ENCODE measurements at places on chromosomes 3 and 15. TPM values are rescaled to one million over a fixed set of nuclear protein-coding genes. Genes with fewer than 3 reads are reported as not detected.

Gene GOLGA8J
- 0.21 TPM for total RNA-seq

DNA sequence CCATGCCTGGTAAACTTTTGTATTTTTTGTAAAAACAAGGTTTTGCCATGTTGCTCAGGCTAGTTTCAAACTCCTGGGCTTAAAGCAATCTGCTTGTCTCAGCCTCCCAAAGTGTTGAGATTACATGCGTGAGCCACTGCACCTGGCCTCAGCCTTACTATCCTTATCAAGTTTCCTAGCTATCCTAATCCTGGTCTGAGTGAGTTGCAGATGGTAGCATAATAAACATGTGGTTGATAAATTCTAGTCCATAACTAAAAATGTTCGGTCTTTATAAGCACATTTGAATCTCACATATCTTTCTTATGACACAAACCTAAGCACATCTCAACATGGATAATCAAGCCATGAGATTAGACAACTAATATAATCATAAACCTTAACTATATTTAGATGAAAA lies 18.5 kb downstream of the NPHP3 start:
- H3K36me3 ChIP-seq, result peaks cover 32% of the 10 kb centered on the region
- DNase-seq, result no peak
- no peaks in the 10 kb centered on the region for H3K4me1 ChIP-seq
- no peaks in the 10 kb centered on the region for H3K27me3 ChIP-seq
- no peak overlapping the region for H3K27ac ChIP-seq

GRCh38 chr3:151593928-151594327 lies 133.1 kb upstream of the IGSF10 start:
- peaks cover 11% of the 10 kb centered on the region for H3K27me3 ChIP-seq
- H3K4me1 ChIP-seq, result no peaks in the 10 kb centered on the region
- H3K27ac ChIP-seq, result no peak overlapping the region
- no peaks in the 10 kb centered on the region for H3K36me3 ChIP-seq
- no peak for DNase-seq

DNA sequence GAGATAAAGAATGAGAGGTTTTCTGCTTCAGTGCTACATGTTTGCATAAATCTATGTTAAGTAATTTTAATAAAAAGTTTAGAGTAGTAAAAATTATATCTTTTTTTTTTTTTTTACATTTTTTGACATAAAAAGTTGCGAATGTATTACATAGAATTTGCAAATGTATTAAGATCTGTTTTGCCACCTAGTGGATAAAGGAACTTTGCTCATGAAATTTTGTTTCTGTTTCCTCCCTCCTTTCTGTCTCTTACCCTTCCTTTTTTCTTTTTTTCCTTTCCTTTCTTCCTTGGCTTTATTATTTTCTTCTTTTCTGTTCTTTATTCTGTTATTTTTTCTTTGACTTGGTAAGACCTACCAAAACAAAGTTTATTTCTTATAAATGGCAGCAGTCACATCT lies 58.5 kb upstream of the UTS2B start:
- H3K27me3 ChIP-seq, result no peaks in the 10 kb centered on the region
- no peaks in the 10 kb centered on the region for H3K4me1 ChIP-seq
- no peak overlapping the region for H3K27ac ChIP-seq
- DNase-seq, result no peak
- no peak overlapping the region for H3K4me3 ChIP-seq

All from natural killer cell treated with Interleukin-12 subunit alpha and Interleukin-12 subunit beta and Interleukin-15 and Interleukin-18, amount 100 ng/mL, for 72 hours (primary cell).